Stimulated activated naive CD4-positive, alpha-beta T cell treated with Interleukin-2 at 50 U/mL for 16 hours (primary cell): ENCODE measurements at places on chromosomes 3 and 15.

DNA sequence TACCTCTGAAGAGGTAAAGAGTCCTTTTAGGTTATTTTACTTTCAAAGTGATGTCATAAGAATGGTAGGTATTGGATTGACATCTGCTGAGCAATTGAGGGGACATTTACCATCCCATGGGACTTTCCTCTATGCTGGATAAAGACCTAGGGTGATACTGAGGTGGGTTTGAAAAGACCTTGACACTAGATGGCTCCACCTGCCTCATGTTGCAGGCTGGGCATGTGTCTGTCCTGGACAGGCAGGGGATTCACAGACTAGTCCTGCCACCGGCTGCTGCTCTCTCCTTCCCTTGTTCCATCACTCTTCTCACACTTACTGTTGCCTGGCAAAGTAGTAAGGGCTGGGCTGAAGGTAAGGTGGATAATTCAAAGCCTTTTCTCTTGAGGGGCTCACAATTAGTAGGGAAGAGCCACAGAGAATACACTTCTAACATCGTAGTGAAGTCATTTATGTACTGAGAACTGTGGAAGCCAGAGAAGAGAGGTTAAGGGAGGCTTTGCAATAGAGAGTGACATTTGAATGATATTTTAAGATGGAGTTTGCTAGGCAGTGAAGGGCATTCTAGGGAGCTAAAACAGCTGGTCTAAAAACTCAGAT, 27.7 kb downstream of the TRAK1 start:
- no peak for DNase-seq

DNA sequence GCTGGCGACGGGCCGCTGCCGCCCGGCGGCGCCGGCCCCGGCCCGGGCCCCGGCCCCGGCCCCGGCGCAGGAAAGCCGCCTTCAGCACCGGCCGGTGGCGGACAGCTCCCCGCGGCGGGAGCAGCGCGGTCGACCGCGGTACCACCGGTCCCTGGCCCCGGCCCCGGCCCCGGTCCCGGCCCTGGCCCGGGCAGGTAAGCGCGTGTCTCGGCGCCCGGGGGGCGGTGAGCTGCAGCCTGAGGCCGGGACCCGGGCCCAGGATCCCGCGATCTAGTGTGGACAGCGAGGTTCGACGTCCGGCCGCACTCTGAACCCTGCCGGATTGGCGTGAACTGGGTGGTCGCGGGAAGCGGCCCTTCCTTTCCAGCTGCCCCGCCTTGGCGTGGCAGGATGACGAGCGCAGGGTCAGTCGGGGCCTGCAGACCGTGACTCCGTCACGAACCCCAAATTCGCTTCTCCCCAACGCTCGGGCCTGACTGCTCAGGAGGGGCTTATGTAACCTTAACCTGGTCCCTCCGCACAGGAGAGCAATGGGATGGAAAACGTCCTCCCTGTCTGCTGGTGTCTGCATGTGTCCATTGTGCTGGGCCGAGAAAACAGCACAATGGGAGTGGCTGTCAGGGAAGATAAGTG, 472 bp downstream of the BSN start:
- peak; percentile 61 for DNase-seq

GRCh38 chr3:172182797-172183196, 143.4 kb downstream of the FNDC3B start:
- DNase-seq = no peak

DNA sequence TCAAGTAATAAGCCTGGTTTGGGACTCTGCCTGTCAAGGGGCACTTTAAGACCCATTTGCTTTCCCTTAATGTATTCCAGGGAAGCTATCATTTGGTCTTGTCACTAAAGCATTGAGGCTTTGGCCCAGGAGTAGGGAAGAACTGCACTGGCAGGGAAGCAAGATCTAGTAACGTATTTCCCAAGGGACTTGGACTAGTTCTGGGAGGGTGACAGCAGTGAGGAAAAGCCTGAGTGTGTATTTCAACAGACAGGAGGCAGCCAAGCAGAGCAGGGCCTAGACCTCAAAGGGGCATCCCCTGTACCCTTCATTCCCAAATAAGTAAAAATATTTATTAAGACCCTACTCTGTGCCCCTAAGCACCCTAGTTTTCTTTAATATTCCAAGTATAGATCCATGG, 92.8 kb downstream of the SRGAP3 start:
- no peak for DNase-seq

DNA sequence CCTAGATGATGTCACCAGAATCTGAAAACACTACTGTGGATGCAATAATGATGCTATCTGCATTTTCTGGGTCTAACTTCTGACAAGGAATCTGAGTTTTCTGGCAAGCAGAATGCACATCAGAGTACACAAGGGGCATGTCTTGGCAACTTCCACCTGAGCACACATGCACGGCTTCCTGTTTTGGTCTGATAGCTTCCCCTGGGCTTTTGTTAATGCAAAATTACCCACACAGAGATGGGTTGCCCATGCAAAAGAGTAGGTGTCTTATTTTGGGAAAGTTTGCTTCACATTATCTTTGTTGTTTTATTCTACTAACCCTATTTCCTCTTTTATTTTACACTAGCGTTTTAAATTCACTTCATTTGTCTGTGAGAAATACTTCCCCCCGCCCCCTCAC, 74.2 kb upstream of the SATB1 start:
- DNase-seq = no peak

- no peak for DNase-seq
These were observed 129.4 kb upstream of the CNTN4 start for GRCh38 chr3:1969281-1969680.

DNA sequence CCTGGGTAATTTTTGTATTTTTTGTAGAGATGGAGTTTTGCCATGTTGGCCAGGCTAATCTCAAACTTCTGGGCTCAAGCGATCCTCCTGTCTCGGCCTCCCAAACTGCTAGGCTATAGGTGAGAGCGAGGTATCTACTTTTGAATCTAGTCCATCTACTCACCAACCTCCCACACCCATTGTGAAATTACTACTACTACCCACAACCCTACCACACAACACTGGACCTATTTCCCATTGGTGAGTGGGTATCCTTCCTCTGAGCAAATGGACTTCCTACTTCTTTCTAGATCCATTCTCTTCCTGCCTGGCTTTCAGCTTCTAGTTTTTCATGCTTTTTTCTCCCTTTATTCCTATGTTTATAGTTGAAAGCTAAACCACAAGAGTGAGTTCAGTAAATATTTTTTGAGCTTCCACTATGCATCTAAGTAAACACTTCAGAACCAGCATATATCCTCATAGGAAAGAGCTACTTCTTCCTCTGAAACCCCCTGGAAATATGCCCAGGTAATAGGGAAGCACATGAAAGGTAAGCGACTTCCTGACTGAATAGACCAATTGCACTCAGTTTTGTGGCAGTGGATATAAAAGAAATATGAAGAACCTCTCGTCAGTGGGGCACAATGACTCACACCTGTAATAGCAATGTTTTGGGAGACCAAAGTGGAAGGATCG, 39.1 kb downstream of the MYO1E start:
- no peak for DNase-seq

DNA sequence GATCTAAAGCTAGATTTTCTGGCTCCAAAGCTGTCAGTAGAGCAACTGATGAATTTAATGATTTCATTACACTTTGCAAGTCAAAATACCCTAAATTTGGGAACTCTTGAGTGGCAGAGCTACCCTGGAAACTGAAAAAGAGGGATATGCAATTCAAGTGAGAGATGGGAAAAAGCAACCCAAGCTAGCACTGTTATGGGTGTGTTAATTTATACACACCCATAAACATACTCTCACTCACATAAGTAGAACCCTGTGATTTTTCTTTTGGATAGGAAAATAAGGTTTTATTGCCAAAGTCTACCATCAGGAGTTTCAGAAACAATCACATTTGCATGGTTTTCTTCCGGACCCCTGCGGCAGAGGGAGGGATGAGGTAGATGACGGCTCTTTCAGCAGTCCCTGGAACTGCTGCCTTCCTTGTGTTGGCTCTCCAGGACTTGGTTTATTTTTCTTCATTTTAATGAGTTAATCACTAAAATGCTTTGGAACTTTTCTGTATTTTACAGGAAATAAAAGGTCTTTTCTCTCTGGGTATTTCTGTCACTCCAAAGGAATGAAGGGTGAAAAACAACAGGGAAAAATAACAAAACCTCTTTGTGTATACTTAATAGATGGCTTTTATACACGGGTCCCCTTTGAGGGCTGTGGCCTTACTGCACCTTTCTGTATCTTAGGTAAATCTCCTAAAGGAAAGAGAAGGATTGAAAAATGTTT, 63.8 kb downstream of the TTC23 start:
- no peak for DNase-seq

- DNase-seq = no peak
These were observed 38.3 kb downstream of the FAM43A start for GRCh38 chr3:194723846-194724618.
